ENCODE measurements at places on chromosomes 3 and 15. TPM values are rescaled to one million over a fixed set of nuclear protein-coding genes. Genes with fewer than 3 reads are reported as not detected.

GREM1 gene
- total RNA-seq: 527 TPM

ARHGEF26 gene
- 1.7 TPM for total RNA-seq

GHSR gene
- not detected for total RNA-seq

GP5 gene
- not detected for total RNA-seq

ZNF501 gene
- total RNA-seq: 5.2 TPM

RHOV gene
- total RNA-seq: under 0.01 TPM

PLXNB1 gene
- 35.0 TPM for total RNA-seq

PLA2G4D gene
- not detected for total RNA-seq

SPINK8 gene
- total RNA-seq: not detected

CD200R1 gene
- total RNA-seq: under 0.01 TPM

ZNF660 gene
- total RNA-seq: 2.9 TPM

HYAL1 gene
- 2.6 TPM for total RNA-seq

SH2D7 gene
- not detected for total RNA-seq

ERICH6 gene
- total RNA-seq: 0.43 TPM

CDV3 gene
- total RNA-seq: 184 TPM

TIMP4 gene
- total RNA-seq: 1.3 TPM

NAA50 gene
- 140 TPM for total RNA-seq

KLF15 gene
- total RNA-seq: 0.32 TPM

RPL39L gene
- total RNA-seq: 24.2 TPM

IQCF5 gene
- total RNA-seq: not detected

TRIM71 gene
- not detected for total RNA-seq

SENP2 gene
- 22.2 TPM for total RNA-seq

TGM5 gene
- total RNA-seq: not detected

MAP1A gene
- total RNA-seq: 60.9 TPM

PTPN23 gene
- 25.4 TPM for total RNA-seq

SERPINI1 gene
- 2.6 TPM for total RNA-seq

XYLB gene
- total RNA-seq: 4.8 TPM

IMP3 gene
- 41.6 TPM for total RNA-seq

EPB42 gene
- not detected for total RNA-seq

STXBP5L gene
- under 0.01 TPM for total RNA-seq

RNF13 gene
- total RNA-seq: 77.3 TPM

GNAT1 gene
- not detected for total RNA-seq

ITGA11 gene
- total RNA-seq: 159 TPM

ARL14 gene
- total RNA-seq: not detected

NR2E3 gene
- 0.97 TPM for total RNA-seq

ARHGAP31 gene
- 15.1 TPM for total RNA-seq

PSMD2 gene
- total RNA-seq: 364 TPM

PRTG gene
- 6.9 TPM for total RNA-seq

FAM107A gene
- total RNA-seq: not detected

SEMA7A gene
- total RNA-seq: 16.8 TPM
